ENCODE measurements at places on chromosomes 3 and 15. TPM values are rescaled to one million over a fixed set of nuclear protein-coding genes. Genes with fewer than 3 reads are reported as not detected.
A peak's percentile ranks its signal among the peaks of the same experiment; 100 is the strongest.

GRCh38 chr3:129199366-129199765 is 15.7 kb upstream of the CNBP start:
- DNase-seq: no peak

DNA sequence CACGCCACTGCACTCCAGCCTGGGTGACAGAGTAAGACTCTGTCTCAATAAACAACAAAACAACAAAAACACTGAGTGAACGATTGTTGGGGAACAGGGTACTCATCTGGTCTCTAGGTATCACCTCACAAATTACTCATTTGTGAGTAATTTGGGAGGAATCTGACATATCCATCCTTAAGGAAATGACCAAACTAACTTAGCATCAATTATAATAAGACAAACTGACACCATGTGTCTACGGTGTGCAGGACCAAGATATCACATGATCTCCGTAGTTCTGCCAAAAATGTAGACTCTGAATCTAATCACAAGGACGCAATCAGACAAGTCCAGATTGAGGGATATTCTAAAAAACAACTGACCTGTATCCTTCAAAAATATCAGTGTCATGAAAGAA is 12.0 kb upstream of the DAPK2 start:
- DNase-seq: no peak

- no peak for DNase-seq
Observed at GRCh38 chr15:61038387-61038786, 190.7 kb downstream of the RORA start.

DNA sequence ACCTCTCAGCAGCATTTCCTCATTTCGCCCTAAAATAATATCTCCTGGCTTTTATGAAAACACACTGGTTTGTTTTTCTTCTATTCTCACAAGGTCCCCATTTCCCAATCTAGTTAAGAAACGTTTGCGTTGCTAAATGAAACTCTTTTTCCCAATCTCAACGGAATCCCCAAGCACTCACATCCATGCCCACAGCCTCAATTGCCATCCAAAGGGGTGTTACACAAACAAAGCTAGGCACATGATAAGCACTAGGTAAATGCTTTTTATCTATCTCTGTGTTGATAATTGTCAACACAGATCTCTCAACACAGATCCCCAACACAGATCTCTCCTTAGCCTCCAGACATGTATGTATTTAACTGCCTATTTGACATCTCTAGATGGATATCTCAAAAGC is 35.2 kb upstream of the TF start:
- no peak for DNase-seq

GRCh38 chr15:100737214-100737613 is 134.8 kb downstream of the ASB7 start:
- no peak for DNase-seq

DNA sequence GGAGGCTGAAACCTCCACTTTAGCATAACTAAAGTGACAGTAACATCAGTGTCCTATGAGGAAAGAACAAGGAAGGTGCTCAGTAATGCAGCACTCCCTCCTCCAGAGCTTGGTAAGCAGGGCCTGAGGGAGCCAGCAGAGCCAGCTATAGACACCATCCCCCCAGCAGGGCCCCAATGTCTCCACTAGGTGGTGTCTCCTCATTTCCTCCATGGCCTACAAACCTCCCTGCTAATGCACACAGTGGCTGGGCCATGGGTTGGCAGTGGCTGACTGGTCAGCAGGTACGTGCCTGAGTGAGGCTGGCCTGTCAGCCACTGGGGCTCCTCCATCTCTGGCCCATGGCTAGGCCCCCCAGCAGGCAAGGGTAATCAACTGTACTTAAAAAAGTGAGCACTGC is 13.6 kb downstream of the MRPS25 start:
- DNase-seq: peak; percentile 69

GRCh38 chr3:191235331-191236314 is 36.6 kb downstream of the OSTN start:
- no peak for DNase-seq

DNA sequence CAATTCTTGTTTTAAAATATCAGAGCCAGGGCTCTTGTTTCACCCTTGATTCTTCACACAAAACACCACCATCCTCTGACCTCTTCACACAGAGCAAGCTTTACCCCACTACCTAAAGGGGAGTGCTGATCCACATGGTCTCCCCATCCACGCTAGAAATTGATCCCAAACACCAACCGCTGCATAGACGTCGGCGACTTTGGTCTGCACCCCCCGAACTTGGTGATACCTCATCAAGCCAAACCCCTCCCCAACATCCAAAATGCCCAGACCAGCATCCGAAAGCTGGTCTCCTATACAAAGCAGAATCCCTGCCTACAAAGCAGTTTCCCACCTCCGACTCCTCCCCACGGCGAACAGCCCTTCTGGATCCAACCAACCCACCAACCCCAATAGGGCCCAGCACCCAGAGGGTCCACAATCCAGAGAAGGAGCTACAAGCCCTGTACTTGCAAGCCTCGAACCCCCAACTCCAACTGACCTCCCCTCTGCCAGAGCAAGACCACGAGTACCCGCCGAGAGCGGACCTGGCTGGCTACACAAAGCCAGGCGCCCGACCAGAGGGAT is 25.8 kb upstream of the MTHFS start:
- no peak for DNase-seq

- DNase-seq: no peak
Observed at GRCh38 chr15:92323525-92323924, 70.2 kb upstream of the ST8SIA2 start.

- DNase-seq: peak; percentile 68
Observed at GRCh38 chr15:58410353-58410752, 21.4 kb upstream of the LIPC start.

Gene GMNC
- total RNA-seq: not detected

Gene RTP3
- total RNA-seq: not detected

Gene COPB2
- 83.8 TPM for total RNA-seq

Data from activated CD8-positive, alpha-beta T cell treated with anti-CD3 and anti-CD28 coated beads for 36 hours (primary cell).